ENCODE measurements at places on chromosomes 16 and 17.

DNA sequence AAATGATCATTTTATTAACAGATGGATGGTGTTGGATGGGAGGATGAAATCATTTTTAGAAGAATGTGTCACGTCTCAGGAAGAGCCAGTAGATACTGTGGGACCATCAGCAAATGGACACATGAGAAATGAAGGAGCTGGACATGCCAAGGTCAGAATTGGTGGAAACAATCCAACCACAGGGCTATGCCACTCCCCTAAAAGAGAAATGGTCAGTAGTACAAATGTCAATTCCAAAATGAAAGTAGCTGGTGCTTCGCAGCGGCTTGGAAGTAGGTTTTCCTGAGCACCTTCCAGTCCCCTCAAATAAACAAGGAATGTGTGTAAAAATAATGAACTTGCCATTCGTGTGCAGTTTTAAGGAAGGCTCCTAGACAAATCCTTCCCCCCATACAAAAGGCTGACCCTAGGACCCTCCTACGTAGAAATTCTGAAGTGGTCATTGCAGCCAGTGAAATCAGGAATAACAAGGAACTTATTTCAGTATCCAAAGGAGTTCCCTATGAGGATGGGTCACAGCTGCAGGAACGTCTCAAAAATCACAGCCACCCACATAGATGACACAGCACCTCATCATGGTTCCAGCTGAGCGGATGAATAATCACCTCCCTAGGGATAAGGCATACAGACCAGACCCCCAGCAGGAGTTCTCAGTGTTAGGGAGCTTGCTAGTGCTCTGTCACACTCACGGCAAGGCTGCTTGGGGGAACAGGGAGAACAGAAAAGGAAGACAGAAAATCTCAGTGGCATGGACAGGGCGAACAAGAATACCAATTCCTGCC lies 239.2 kb downstream of the HS3ST3A1 start:
- no peak for DNase-seq

GRCh38 chr17:77319211-77320043 lies 178.7 kb downstream of the SEC14L1 start:
- no peak for DNase-seq

- DNase-seq, result no peak
These were observed 9.2 kb downstream of the HIRIP3 start for GRCh38 chr16:29986231-29986630.

DNA sequence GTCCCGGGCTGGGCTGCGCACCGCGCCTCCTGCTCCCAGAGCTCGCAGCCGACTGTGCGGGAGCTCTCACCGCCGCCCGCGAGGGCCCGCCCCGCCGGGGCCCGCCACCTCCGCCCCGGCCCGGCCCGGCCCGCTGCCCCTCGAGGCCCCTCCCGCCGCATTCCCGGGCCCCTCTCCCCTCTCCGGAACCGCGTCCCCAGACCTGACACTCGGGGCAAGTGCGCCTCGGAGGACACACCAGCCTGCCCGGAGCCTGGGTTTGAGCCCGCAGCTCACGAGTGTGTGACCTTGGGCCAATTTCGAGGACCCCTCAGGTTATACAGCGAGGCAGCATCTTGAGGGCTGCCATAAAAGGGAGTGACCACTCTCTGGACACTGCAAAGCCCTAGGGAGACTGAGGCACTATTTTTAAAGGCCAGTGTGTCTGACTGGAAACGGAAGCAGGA lies 2.0 kb upstream of the GRIN2C start:
- DNase-seq, result no peak

DNA sequence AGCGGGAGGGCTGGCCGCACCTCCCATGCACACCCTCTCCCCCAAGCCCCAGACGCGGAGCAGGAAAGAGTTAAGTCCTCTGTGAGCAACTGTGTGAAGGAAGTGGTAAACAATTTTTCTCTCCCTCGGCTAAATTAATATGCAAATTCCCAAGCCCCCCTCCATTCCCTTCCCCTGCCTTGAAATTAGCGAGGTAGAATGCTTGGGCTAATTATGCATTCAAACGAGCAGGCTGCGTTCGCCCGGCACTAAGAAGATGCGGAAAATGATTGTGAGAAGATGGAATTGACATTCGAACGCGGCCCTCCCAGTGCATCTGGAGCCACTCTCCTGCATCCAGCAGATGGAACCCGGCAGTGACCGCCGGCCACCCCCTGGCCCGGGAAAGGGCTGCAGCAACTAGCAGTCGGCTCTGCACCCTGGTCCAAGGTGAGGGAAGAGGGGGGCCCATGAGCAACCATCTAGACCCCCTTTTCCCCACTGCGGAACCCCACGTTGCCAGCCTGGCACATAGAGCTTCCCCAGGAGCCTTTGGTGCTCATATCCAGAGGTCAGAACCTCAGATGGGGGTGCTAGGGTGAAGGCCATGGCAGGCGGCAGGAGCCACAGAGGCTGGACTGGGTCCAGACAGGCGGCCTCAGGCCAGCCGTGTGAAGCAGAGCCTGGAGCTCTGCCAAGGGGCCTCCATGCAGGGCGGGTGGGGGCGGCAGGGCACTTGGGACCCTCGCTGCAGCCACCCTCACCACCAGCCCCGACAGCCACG lies 49.1 kb upstream of the ACSF3 start:
- DNase-seq, result no peak

DNA sequence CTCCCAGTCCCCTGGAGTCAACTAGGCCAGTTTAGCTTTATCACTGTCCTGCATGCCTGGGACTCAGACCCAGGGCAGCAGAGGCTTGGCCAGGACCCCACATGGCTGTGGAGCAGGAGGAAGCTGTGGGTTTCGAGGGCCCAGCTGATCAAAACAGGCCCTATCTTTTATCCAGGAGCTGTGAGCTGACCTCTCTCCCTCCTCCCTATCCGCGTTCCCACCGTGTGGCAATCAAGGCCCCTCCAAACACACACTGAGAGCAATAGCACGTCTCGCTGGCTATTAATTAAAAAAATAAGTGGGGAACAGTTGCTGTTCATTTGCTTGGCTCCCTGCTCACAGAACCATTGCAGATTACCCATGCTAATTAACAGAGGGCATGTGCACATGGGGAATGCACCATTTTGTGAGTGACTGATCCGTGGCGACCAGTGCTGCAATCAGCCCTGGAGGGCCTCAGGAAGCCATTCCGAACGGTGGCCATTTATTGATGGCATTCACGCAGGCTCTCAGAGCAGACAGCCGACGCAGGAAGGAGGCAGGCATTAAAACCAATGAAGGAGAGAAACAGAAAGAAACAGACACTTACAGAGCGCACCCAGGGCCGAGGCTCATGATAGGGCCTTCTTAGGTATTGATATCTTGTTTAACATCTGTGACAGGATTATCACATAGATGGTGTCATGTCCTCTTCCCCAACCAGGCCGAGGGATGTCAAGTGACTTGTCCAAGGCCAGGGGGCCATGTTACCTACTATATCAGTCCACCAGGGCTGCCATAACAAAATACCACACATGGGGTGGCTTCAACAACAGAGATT lies 157.1 kb downstream of the KATNIP start:
- DNase-seq, result no peak

- no peak for DNase-seq
These were observed 14.4 kb downstream of the GJD3 start for GRCh38 chr17:40349895-40350688.

DNA sequence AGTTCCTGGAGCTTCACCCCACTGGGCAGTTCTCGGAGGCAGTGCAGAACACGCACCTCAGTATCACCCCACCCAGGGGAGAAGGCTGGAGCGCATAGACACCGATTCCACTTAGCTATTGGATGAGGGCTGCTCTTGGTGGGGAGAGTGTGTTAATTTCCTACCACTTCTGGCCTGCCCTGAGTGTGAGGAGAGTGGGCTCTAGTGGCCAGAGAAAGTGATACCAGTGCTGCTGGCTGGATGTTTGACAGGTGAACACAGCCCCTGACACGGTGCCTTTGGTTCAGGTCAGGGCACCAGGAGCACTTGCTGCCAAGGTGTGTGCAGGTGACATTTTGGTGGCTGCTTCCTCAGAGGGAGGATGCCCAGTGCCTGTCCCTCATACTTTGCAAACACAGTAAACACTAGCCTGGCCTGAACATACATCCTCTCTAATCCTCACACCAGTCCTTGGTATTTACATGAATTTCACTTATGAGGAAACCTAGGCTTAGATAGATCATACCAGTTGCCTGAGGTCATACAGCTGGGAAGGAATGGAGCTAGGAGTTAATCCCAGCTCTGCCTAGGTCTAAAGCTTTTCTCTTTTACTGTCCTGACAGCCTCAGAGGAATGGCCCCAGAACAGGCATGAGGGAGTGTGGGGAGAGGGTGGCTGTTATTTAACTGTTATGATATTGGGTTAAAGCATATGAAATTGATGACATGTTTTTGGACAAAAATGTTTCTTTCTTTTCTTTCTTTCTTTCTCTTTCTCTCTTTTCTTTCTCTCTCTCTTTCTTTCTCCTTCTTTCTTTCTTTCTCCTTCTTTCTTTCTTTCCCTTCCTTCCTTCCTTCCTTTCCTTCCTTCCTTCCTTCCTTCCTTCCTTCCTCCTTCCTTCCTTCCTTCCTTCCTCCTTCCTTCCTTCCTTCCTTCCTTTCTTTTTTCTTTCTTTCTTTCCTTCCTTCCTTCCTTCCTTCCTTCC lies 21.0 kb upstream of the ITGAX start:
- no peak for DNase-seq

DNA sequence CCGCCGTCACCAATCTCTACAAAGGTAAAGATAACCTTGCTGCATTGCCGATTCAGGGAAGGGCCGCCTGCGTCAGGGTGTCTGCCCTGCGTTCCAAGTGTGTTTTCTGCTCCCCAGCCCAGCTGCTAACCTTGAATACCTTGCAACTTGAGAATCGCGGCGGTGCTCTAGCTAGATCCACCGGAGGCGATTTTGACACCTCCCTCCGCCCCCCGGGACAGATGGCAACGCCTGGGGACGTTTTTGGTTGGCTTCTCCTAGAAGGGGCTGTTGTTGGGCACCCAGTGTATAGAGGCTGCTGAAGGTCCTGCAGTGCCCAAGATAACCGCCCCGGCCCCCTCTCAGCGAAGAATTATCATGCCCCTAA lies 1.5 kb downstream of the HAPSTR1 start:
- DNase-seq, result no peak

DNA sequence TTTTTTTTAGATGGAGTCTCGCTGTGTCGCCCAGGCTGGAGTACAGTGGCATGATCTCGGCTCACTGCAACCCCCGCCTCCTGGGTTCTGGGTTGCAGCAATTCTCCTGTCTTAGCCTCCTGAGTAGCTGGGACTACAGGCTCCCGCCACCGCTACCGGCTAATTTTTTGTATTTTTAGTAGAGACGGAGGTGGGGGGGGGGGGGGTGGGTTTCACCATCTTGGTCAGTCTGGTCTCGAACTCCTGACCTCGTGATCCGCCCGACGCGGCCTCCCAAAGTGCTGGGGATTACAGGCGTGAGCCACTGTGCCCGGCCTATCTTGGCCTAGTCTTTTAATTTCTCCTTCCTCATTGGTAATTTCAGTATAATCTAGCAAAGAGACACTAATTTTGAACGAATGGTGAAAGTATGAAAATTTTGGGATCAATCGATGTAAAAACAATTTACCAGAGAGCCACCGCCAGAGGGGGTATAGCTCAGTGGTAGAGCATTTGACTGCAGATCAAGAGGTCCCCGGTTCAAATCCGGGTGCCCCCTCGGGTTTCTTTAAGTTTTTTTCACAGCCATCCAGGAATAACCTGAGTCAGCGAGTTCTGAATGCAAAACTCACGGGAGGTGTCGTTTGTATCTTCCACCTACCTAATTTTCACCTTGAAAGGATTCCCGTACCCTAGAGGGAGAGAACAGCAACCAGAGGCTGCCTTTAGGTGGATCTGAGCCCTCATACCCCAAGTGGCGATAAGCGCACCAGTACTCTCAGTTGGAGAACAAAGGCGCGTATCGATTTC lies 2.5 kb upstream of the LASP1 start:
- no peak for DNase-seq

DNA sequence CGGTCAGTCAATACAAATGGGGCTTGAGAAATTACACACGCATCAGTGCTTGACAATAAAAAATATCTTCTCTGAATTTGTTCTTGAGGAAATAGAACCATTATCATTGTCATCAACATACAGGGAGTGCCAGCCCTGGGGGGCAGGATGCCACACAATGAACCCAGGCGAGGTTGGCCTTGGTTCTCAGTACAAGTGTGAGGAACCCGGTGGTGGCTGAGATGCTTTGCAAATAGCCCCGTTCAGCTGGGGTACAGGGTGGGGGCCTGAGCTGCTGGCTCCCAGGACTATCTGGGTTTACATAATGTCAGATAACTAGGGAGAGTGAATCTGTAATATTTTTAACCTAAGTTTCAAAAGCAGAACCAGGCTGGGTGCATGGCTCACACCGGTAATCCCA lies 112.8 kb upstream of the CDC42EP4 start:
- no peak for DNase-seq

GRCh38 chr17:11404431-11405276 lies 163.6 kb downstream of the SHISA6 start:
- DNase-seq, result no peak

DNA sequence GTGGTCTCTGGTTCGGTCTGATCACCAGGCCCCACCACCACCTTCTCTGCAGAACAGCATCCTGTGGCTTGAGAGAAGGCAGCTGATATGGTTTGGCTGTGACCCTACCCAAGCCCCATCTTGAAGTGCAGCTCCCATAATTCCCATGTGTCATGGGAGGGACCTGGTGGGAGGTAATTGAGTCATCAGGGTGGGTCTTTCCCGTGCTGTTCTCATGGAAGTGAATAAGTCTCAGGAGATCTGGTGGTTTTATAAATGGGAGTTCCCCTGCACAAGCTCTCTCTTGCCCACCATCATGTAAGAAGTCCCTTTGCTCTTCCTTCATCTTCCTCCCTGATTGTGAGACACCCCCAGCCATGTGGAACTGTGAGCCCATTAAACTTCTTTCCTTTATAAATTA lies 352.3 kb upstream of the CDH5 start:
- no peak for DNase-seq

GRCh38 chr17:64354824-64355535 lies 35.7 kb downstream of the PECAM1 start:
- DNase-seq, result no peak

- no peak for DNase-seq
These were observed 100.7 kb upstream of the ZNF469 start for GRCh38 chr16:88281858-88282563.

DNA sequence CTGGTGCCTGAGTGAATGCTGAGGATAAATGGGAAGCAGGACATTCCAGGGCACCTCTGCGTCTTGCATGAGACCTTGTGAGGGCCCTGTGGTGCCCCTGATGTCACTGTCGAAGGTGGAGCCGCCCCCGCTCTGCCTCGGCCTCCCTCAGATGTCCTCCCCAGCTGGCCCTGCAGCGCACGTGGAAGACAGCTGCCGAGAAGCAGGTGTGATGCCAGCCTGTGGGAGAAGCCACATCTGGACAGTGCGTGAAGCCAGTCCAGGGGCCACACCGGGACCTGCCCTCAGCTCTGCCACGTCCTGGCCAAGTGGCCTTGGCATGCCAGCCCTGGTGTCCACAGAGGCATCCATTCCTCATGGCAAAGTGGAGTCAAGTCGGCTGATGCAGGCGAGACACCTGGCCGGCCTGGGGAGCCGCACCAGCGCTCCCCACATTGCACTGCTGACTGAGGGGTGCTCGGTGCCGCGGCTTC lies 21.6 kb upstream of the METRNL start:
- DNase-seq, result peak; percentile 49
